Renal cortical epithelial cell (primary cell): ENCODE measurements at places on chromosomes 4 and X. TPM values are rescaled to one million over a fixed set of nuclear protein-coding genes. Genes with fewer than 3 reads are reported as not detected.

The BDH2 gene
- total RNA-seq = 83.5 and 151 TPM in 2 replicates

The AFP gene
- total RNA-seq = 0.75 and 1.2 TPM in 2 replicates

The IRS4 gene
- not detected in 2 replicates for total RNA-seq

The MAGEB17 gene
- total RNA-seq = not detected in 2 replicates

The S100G gene
- not detected in 2 replicates for total RNA-seq

The FAAH2 gene
- total RNA-seq = 11.3 and 12.0 TPM in 2 replicates

The TAF9B gene
- 13.2 and 15.5 TPM in 2 replicates for total RNA-seq

The MOSPD2 gene
- total RNA-seq = 16.1 and 17.0 TPM in 2 replicates

The PRR32 gene
- total RNA-seq = not detected in 2 replicates

The PPP2R2C gene
- total RNA-seq = 0.20 and 2.6 TPM in 2 replicates

The FRMPD4 gene
- under 0.01 and 0.30 TPM in 2 replicates for total RNA-seq

The RRH gene
- total RNA-seq = 0.15 TPM in 1 of 2 replicates, not detected in the other

The AWAT2 gene
- total RNA-seq = not detected in 2 replicates

The XK gene
- 0.30 and 0.87 TPM in 2 replicates for total RNA-seq

The CENPVL1 gene
- not detected in 2 replicates for total RNA-seq

The TBC1D9 gene
- total RNA-seq = 37.5 and 70.1 TPM in 2 replicates

The VEGFC gene
- 2.6 and 7.8 TPM in 2 replicates for total RNA-seq

The NEIL3 gene
- total RNA-seq = 0.60 and 5.2 TPM in 2 replicates

The SPANXN4 gene
- total RNA-seq = not detected in 2 replicates

The CCSER1 gene
- total RNA-seq = 2.4 and 5.7 TPM in 2 replicates

The SLITRK2 gene
- 0.10 and 0.17 TPM in 2 replicates for total RNA-seq

The PARM1 gene
- total RNA-seq = 0.05 and 0.35 TPM in 2 replicates

The CLIC2 gene
- 0.35 and 0.52 TPM in 2 replicates for total RNA-seq

The ADAM29 gene
- total RNA-seq = not detected in 2 replicates

The ADGRG2 gene
- total RNA-seq = 0.15 TPM in 1 of 2 replicates, not detected in the other

The GJB1 gene
- 0.35 and 0.55 TPM in 2 replicates for total RNA-seq

The ERAS gene
- total RNA-seq = 0.20 TPM in 1 of 2 replicates, not detected in the other

The IL1RAPL1 gene
- 0.05 TPM in 1 of 2 replicates, not detected in the other for total RNA-seq

The PNMA3 gene
- total RNA-seq = 0.35 TPM in 1 of 2 replicates, not detected in the other

The TMSB4X gene
- total RNA-seq = 2,616 and 8,785 TPM in 2 replicates

The GPM6B gene
- total RNA-seq = 0.10 and 0.87 TPM in 2 replicates

The MAMLD1 gene
- 0.40 and 0.52 TPM in 2 replicates for total RNA-seq

The ANOS1 gene
- 1.9 TPM in 2 replicates for total RNA-seq

The SSX2B gene
- total RNA-seq = not detected in 2 replicates

The RPS6KA6 gene
- 1.2 and 10.1 TPM in 2 replicates for total RNA-seq

The FGFRL1 gene
- 14.1 and 48.5 TPM in 2 replicates for total RNA-seq

The LANCL3 gene
- total RNA-seq = under 0.01 and 0.20 TPM in 2 replicates

The HPSE gene
- total RNA-seq = 2.7 and 3.8 TPM in 2 replicates

The ADGRA3 gene
- total RNA-seq = 19.6 and 71.9 TPM in 2 replicates

The DDX53 gene
- total RNA-seq = not detected in 2 replicates

The RHOXF1 gene
- total RNA-seq = not detected in 2 replicates

The LRPAP1 gene
- 75.5 and 213 TPM in 2 replicates for total RNA-seq

The LAMP2 gene
- 183 and 243 TPM in 2 replicates for total RNA-seq

The FDCSP gene
- total RNA-seq = not detected in 2 replicates
